Non-pigmented ciliary epithelial cell (primary cell): ENCODE measurements at places on chromosomes 6 and 20.

DNA sequence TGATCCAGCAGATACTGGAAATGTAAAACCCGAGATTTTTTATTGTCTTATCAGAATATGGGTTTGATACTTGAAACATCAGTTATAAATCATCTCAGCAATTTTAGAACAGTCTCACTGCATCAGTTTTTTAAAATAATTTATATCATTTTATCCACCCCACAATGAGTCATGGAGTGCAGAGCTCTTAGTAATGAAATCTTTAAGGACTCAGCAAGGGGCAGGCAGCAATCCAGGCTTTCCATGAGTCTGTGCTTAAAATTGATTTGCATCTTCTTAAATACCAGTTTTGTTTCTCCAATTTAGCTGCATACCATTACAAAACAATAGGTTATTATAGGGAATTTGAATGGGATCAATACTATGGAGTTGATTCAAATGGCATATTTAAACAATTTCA, 832.3 kb downstream of the C6orf118 start:
- no peak for DNase-seq

DNA sequence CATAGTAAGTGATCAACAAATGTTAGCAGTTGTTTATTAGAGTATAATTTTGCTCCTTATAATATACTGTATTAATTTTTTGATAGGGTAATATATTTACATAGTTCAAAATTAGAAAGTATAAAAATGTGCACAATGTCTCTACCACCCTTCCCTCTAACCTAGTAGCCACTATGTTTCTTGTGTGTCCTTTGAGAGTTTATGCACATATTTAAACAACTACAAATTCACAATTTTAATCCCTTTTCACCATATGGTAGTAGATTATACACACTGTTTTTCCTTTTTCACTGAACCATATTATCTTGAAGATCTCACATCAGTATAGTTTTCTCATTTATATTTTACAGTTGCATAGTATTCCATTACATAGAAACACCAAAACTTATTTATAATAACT, 194.9 kb downstream of the ASCC3 start:
- DNase-seq: no peak

- no peak for DNase-seq
Observed at GRCh38 chr6:152048921-152049320, 241.4 kb downstream of the ESR1 start.

- DNase-seq: no peak
Observed at GRCh38 chr6:1657116-1657770, 47.5 kb downstream of the FOXC1 start.
